ENCODE measurements at places on chromosomes 6 and 20.

DNA sequence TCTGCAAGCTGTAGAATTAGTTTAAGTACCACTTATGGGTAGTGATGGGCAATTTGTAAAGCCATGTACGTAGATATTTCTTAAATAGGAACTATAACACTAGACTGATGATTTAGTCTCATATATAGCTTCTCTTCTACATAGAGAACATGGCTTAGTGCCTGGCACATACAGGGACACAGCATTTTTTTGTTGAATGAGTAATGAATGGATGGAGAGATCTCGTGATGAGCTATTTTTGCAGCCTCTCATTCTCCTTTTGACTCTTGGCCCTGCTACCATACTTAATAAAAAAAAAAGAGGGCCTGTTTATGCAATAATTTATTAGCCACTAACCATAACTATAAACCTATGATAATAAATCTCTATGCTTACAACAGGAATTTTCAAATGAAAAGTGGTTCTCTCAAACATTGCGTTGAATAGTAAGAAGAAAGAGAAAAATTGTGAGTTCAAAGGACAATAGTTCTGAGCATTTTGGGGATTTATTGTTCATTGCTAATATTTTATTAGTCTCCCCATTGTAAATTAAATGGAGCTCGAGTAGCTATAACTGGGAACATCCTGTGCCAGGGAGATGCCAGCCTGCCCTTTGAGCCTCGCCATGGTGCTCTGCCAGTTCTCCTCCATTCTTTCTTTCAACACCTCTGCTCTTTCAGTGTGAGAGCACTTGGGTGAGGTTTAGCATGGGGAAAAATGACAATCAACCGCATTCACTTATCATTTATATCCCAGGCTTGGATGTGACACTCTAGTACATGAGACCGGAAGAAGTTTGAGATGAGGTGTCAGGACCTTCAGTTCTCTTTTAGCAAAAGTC, 14.7 kb upstream of the RCAN2 start:
- DNase-seq: no peak

DNA sequence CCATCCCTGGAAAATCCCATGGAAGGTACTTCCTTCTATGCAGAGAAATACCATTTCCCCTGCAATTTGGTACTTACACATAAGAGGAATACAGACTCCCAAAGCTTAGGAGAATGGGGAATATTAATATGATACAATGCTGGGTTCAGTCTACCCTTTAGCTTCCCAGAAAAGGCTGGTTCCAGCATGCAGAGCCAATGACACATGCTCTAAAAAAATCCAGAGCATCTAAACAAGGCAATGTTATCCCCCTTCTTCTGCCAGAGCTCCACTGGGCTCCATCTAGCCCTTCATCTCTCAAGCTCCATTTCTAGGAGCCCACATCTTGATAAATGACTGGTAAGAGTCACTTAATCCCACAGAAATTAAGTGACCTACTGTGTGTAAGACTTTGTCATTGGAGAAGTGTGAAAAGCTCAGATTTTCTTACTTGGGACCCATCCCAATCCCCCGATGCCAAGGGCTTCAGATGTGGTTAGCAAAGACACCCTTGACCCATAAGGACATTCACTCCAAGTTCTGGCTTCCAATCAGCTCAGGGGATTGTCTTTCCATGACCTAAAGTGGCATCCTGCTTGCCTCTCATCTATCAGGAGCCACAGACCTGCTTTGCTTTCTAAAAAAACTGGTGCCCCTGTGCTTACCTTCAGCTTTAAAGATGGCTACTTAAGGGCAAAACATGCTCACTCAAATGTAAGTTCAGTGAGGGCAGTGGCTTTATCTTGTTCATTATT, 137.5 kb downstream of the UNC5CL start:
- DNase-seq: no peak

- no peak for DNase-seq
Measured at GRCh38 chr6:117389227-117390057, 36.3 kb downstream of the ROS1 start.

DNA sequence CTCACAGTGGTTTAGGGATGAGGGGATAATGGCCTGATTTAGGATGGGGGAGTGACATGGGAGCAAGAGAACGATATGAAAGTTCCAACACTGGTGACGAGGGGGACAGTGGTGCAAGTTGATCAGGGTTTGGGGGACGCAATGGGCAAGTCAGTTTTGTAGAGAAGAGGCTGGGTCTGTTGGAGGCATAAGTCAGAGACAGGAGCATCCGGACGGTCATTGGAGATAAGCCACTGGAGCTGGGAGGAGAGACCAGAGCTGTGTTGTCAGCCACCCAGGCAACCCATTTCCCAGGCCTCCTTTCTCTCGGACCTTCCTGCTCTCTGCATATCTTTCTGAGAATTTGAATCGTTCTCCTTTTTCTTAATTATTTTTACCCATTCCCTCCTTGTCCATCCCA, 9.5 kb downstream of the DNPH1 start:
- DNase-seq: no peak

DNA sequence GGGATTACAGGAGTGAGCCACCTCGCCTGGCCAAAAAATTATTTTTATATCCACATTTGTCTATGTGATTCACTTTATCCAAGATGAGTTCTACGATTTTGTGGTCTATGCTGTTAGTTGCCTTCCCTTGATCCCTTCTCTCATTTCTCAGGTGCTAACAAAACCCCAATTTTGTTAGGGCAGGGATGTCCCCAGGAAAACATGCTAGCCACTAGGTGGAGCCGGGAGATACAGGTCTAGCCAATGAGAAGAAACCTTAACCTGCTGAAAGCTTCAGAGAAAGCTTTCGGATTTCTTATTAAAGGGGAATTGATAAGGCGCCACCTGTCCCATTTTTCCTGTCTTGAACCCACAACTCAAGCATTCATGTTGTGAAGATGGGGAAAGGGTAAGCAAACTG, 167.4 kb upstream of the OLIG3 start:
- DNase-seq: peak; percentile 29

GRCh38 chr20:25252686-25253421, 5.0 kb downstream of the PYGB start:
- DNase-seq: no peak

DNA sequence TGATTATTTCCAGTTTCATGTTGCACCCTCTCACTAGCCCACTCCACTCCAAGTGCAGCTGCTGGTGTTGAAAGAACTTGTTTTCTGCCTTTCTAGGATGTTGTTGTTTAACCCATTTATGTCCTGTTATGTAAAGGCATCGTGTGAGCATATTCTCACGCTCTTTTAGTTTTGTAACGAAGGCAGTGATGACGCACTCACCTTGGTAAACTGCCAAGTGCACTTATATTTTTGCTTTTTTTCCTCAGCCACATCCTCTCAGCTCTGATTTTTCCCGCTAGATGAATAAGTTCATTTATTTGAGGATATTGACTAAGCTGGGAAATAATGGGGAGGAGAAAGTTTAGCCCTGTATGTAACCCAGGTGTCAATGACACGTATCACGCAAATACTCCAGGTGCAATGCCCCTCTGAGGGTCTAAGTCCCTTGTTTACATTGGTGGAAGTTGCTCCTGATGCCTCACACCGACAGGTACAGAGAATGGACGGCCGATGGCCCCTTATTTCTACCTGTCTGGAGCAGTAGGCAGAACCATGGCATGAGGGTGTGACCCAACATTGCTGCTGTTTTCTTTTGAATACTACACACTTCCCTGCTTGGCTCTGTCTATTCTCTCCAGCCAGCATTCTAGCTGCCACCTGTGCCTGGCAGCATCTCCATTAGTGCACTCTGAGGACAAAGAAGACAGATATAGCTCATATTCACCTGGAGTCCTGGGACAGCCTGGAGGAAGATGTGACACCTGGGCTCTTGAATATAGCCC, 132.7 kb upstream of the SLC24A3 start:
- peak; percentile 5 for DNase-seq

DNA sequence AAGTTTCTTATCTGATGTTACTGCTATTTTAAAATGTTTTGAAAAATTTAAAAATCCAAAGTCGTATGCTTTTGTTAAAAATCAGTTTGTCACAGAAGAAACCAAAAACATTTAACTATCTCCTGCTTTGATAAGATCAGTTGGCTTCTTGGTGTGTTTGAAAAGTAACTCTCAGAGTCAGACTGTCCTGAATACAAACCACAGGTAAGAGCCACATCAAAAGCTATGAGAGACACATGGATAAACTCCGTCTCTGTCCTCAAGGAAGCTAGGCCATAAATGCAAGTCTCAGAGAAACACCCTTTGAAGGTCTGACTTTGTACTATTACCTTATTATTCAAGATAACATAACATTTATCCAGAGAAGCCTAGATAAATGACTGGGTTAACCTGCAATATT, 7.7 kb downstream of the HBS1L start:
- no peak for DNase-seq

GRCh38 chr6:70599187-70599586, 32.5 kb downstream of the SDHAF4 start:
- DNase-seq: no peak

DNA sequence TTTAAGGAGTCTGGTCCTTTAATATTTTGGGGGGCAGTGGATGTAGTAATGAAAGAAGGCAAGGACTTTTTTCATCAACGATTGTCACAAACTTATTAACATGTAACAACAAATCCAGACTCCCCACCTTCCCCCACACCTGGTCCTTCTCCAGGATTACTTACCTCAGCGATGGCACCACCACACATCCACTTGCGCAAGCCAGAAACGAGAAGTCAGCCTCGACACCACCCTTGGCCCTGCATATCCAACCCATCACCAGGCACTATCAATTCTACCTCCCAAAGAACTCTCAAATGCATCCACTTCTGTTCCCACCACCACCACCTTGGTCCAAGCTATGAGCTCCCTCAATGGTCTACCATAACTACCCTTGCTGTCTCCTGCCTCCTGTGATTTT, 6.6 kb downstream of the EZR start:
- DNase-seq: no peak

DNA sequence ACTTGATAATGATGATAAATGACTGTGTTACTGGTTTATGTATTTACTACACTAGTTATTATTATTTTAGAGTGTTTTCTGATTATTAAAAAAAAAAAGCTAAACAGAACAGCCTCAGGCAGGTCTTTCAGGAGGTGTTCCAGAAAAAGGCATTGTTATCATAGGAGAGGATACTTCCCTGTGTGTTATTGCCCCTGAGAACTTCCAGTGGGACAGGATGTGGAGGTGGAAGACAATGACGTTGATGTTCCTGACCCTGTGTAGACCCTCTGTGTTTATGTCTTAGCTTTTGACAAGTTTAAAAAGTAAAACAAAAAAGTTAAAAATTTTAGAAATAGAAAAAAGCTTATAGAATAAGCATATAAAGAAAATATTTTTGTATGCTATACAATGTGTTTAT, 49.1 kb downstream of the NCOA7 start:
- DNase-seq: no peak

DNA sequence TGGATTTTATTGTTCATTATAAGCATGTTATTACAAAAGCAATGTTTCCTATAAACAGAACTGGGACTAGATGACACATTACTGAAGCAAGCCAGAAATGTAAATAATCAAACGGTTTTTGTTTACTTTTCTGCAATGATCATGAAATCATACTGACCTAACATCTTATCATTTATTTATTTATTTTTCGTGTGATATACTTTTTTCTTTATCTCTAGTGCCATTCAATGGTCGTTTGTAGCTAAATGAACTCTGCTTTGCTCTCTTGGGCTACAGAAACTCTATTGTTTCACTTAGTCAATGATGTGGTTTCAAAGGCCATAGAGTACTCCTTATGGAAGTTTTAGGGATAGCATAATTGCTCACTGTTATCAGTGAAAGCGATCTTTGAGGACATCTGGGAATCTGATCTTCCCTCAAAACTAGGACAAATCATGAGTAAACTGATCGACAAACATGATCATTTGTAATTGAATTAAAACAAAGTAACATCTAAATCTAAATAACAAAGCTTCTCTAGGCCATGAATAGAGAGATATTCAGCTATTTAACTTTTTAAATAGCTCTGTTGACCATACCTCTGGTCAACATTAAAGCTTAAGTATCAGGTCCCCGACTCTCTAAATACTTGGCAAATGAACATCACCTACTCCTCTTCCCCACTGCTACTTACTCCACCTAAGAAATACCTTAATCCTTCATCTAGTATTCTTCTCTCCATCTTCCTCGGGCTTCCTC, 933.4 kb downstream of the TFAP2A start:
- DNase-seq: no peak

GRCh38 chr20:58233393-58233792, 4.9 kb upstream of the ANKRD60 start:
- DNase-seq: no peak

DNA sequence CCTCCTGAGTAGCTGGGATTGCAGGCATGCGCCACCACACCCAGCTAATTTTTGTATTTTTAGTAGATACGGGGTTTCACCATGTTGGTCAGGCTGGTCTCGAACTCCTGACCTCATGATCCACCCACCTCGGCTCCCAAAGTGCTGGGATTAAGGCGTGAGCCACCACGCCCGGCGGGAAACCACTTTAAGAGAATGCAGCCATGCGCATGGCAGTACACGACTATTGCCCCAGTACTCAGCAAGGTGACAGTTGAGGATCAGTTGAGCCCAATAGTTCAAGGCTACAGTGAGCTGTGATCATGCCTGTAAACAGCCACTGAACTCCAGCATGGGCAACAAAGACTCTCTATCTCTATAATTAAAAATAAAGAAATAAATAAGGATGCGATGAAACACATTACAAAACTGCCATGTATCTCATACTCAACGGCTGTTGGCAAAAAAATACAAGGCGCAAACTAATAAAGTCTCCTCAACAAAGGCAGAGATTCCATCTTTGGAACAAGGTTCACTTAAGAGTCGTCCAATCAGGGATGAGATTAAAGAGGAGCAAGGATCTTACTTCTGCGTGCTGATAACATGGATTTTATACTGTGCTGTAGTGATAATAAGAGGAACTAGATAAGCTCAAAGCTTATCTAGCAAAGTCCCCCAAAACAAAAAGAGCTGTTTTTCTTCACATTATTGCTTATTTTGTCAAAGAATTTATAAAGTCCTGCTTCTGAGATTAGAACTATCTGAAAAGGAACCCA, 51.1 kb downstream of the STAU1 start:
- DNase-seq: no peak

- no peak for DNase-seq
Measured at GRCh38 chr6:130525408-130525807, 159.6 kb downstream of the TMEM200A start.

GRCh38 chr6:151370509-151371078, 20.8 kb downstream of the ZBTB2 start:
- peak; percentile 42 for DNase-seq

- DNase-seq: no peak
Measured at GRCh38 chr6:170366248-170366960, 59.8 kb downstream of the FAM120B start.

GRCh38 chr6:140045116-140045515, 670.7 kb upstream of the CITED2 start:
- DNase-seq: no peak
